Colonic mucosa (tissue), 4 donors: ENCODE measurements at places on chromosomes 11 and 22. TPM values are rescaled to one million over a fixed set of nuclear protein-coding genes. Genes with fewer than 3 reads are reported as not detected.

DNA sequence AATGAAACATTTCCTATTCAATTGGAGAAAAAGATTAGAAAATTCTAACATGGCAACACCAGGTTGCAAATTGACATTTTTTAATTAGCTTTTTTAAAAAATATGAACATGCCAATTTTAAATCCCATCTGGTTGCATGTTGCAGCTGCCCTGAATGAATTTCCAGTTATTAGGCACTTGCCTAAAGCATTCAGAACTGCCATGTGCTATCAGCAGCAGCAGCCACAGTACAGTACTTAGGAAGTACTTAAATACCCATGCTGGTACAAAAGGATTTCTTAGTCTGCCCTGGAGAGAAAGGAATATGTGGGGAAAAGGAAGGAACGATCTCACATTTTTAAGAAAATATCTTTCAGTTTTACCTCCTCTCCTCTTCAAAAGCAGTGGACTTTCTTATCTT is 46.2 kb downstream of the FAM168A start:
- DNase-seq = no peak

GLB1L2 gene
- total RNA-seq = 31.3 TPM

UPK3A gene
- total RNA-seq = 0.32 TPM

TSSK2 gene
- not detected for total RNA-seq

- no peak for DNase-seq
Measured at GRCh38 chr11:101867951-101868350, 46.9 kb upstream of the CEP126 start.

MS4A4A gene
- 12.1 TPM for total RNA-seq

SLC22A6 gene
- not detected for total RNA-seq

- DNase-seq = no peak
Measured at GRCh38 chr22:27628891-27629631, 172.5 kb downstream of the MN1 start.

LRRC32 gene
- total RNA-seq = 5.9 TPM

DNA sequence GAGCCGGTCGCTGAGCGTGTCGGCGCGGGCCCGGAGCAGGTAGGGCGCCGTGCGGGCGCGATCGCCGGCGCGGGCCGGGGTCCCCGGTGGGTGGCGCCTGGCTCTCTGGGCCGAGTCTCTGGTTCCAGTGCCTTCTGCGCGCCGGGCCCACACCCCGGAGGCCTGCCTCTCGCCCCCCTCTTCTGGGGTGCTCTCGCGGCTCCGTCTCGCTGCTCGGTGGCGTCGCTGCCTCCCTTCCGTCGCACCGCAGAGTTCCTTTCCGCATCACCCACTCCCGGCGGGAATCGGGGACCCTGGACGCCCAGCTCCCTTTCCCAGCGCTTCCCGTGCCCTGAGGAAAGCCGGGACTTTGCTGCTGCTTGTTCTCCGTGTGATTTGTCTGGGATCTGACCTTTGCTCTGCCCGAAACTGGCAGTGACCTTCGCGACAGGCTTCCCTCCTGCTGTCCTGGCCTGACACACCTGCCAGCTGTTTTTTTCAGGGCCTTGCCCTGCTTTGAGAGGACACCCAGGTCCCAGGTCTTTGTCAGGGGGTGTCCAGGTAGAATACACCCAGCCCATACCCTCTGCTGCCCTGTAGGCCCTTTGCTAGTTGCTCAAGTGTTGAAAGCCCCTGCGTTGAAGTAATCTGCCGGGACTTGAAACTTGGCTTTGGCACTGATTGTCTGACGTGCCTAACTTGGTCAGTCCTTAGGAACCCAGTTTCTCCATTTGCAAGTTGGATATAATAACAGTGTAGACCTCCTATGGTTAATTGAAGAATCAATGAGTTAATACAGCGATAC is 711 bp downstream of the FDX1 start:
- DNase-seq = peak; percentile 75

DNA sequence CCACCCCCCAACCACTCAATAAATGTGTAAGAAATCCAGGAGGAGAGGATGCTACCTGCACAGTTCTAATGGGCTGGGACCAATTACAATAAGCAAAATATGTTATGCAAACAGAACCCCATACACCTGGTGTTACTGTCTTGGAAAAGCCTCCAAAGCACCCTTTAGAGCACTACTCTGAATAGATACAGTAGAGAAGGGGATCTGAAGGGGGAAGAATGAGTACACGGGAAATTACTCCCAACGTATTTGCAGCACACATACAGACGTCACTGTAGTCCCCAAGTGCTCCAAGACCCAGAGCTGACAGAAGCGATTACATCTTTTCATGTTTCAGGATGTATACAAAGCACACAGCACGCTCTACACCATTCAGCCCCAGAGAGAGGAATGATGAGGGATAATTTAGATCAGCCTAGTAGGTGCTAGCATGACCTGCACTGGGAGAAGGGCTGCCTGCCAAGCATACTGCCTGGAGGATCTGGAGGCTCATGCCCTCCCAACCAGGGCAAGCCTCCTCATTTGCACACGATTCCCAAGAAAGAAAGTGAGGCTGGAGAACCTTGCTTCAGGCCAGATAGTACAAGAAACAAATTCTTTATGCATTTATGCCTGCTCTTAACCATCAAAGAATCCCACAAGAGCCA is 63.8 kb downstream of the AMBRA1 start:
- DNase-seq = no peak

GRCh38 chr11:63961608-63962412 is 12.6 kb upstream of the COX8A start:
- DNase-seq = peak; percentile 38

DNA sequence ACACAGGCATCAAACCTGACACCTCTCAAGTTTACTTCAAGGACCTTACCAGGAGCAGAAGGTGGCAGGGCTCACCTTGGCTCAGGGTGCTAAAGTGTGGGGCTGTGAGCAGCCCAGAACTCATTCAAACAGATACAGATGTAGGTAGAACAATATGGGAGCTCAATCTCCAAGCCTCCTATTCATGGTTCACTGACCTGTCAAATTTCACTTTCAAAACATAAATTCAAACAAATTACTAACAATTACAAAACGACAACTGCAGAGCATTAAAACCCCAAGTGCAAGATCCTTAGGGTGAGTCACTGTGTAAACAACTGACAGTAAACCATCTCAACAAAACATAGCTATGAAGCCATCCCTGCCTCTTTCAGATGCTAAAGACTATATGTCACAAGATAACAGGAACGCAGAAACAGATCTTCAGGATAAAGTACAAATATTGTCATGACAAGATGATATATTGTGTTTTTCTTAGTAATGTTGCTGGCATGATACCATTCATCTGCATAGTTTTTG is 303.5 kb upstream of the ANO3 start:
- no peak for DNase-seq

GRCh38 chr11:74132833-74133232 is 38.0 kb downstream of the C2CD3 start:
- DNase-seq = no peak

DNA sequence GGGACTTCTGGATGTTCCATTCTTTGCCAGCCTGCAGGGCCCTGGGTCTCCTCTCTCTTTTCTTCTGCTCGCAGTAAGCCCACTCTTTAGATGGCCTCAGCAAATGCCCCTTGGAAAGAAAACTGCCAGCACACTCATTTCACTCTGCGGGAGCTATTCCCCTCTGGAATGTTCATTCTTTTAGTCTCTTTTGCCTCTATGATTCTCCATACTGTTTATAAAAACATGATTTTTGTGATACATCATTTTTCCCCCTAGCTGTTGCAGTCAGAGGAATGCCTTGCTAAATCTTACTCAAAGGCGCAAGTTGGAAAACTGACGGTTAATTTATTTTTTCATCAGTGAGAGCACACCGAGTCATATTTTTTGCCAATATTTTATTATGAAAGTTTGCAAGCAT is 184.9 kb downstream of the SNX19 start:
- no peak for DNase-seq

FXYD6 gene
- 6.4 TPM for total RNA-seq

DNA sequence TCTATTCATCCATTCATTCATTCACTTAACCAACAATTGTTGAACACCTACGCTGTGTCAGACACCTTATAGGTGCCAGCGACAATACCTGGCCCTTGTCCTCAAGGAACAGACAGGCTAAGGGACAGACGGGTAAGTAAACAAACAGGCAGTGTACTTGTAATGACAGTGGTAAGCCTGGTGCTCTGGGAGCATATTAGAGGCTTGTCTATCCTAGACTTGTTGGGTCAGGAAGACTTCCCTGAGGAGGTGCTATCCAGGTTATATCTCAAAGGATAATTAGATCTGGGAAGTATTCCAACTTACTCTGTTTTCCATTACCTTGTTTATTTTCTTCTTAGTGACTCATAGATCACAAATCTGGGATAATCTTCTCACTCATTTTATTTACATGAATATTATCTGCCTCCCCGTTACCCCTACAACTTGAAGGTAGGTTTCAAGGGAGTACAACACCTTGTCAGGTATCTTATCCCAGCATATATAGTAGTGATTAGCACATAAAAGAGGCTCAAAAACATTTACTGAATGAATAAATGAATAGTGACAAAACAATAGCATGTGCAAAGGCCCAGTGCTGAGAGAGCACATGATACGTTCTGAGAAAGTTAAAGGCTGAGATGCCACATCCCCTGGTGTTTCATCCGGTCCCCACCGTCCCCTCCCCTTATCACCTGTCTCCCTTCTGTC is 75.3 kb upstream of the NCAM1 start:
- no peak for DNase-seq

ZNF214 gene
- 1.9 TPM for total RNA-seq

SCGB2A2 gene
- not detected for total RNA-seq

- no peak for DNase-seq
Measured at GRCh38 chr11:57430952-57431351, 4.0 kb upstream of the SLC43A3 start.

ACAT1 gene
- total RNA-seq = 130 TPM

DNA sequence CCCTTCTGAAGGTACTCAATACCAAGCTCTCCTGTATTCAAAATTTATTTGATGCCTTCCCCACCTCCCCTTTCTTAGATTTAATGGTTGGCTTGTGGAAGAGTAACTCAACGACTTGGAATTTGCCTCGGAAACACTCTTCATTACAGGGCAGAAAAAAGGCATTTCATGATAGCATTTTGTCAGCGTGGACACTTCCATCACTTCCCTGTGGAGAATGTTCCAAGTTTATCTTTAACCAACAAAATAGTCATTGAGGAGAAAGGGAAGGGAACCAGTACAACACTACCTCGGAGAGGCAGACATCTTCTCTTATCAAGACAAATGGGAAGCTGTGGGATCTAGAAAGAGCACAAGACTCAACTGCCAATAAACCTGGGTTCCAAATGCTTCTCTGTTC is 177.2 kb upstream of the MTMR2 start:
- no peak for DNase-seq

BLID gene
- not detected for total RNA-seq

DNA sequence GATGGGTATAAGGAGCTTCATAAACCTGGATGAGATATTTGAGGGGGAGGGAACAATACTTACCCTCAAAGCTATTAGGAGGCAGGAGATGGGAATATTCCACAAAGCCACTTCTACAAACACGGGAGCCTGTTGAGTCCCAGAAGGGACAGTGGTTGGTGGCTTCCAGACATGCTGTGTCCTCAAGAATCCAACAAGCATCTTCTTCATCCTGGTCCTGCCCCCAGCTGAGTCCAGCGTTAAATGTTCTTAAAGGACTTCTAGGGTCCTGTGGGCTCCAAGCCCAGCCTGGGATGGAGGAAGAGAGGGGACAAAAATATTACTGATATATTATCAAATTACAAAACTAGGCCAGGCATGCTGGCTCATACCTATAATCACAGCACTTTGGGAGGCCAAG is 2.3 kb downstream of the CSKMT start:
- DNase-seq = no peak

DNA sequence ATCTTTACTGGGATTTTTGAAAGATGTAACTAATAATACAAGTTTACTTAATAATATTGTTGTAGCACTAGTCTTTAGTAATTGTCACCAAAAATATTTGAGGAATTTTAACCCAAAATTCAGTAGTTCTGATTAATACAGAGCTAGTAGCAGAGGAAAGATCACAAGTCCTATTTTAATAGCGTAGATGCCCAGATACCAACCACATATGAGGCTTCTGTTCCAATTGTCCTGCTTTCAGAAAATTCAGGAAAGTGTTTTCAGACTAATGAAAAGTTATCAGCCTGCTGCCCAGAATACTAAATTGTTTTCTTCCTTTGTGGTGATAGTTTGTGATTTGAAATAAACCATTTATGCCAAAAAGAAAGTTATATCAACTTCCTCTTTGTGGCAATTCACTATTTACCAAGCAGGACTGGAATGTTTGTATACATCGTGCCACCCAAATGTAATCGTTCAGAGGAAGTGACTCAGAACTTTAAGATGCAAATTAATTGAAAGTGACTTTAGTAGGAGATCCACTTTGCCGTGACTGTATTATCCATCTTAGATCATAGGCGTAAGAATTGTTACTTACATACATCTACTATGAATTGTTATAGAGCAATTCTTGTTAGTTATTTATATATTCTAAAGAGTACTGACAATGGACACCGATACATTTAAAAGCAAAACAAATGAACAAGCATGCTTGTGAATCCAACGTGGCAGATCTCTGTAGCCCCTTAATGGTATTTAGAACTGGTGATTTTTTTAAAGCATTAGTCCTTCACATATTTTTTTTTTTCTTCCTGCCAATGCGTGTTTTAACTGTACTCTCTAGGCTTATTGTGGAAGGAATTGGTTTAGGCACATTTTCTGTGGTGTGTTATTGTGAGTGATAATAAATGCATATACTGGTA is 231.0 kb downstream of the DDX10 start:
- no peak for DNase-seq

DNA sequence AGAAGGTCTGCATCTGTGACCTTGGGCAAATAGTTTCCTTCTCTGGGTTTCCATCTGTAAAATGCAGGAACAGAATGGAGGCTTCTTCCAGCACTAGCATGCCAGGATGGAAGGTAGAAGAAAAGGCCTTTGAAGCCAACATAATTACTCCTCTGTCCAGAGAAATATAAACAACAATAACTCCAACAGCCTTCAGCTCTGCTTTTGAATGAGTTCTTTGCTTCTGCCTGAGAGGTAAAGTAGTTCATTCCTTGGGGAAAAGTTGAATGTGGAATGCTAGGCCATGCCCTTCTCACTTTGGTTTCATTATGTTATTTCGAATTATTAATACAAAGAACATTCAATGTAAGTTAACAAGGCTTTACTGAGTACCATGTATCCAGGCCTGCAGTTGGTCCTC is 61.2 kb upstream of the BLID start:
- DNase-seq = no peak

DNA sequence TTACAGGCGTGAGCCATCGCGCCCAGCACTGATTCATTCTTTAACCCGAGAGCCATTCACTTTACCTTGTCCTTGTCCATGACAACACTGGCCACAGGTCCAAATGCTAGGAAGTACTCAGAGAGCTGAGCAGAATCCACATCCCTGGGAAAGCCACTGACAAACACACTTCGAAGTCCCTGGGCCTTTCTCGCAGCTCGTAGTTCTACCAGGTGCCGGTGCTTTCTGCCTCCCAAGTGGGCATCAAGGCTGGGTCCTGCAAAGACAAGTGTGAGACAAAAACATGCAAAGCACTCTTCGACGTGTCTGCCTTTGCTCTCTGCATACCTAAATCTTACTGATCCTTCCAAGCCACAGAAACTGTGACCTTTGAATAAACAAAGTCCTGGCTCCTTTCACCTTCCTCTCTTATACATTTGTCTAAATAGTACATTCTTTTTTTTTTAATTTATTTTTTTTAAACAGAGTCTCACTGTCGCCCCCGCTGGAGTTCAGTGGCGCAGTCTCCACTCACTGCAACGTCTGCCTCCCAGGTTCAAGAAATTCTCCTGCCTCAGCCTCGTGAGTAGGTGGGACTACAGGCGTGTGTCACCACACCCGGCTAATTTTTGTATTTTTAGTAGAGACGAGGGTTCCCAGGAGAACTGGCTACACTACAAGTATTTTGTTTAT is 2.2 kb downstream of the TUT1 start:
- DNase-seq = no peak

PPP6R2 gene
- 34.1 TPM for total RNA-seq

OR8G1 gene
- total RNA-seq = not detected
